Stomach (tissue), 19 donors: ENCODE measurements at places on chromosomes 7 and 10. TPM values are rescaled to one million over a fixed set of nuclear protein-coding genes. Genes with fewer than 3 reads are reported as not detected.

DNA sequence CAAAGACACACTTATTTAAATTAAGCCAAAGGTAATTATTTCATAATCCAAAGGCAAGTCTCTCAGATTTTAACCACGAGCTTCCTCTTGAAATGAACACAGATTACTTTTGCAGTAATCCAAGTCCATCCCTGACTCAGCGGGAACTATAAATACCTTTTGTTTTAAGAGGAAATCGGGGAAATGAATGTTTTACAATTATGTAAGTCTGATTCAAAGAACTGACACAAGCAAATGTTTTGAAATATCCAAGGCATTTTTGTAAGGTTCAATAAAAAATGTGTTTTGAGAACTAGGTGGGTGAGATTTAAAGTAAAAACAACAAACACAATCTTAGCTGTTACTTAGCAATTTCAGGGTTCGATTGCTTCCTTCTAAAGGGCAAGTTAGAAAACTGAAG, 179.8 kb upstream of the ASAH2 start:
- DNase-seq = no peak

The ENO4 gene
- total RNA-seq = not detected

The H2BK1 gene
- not detected for total RNA-seq

DNA sequence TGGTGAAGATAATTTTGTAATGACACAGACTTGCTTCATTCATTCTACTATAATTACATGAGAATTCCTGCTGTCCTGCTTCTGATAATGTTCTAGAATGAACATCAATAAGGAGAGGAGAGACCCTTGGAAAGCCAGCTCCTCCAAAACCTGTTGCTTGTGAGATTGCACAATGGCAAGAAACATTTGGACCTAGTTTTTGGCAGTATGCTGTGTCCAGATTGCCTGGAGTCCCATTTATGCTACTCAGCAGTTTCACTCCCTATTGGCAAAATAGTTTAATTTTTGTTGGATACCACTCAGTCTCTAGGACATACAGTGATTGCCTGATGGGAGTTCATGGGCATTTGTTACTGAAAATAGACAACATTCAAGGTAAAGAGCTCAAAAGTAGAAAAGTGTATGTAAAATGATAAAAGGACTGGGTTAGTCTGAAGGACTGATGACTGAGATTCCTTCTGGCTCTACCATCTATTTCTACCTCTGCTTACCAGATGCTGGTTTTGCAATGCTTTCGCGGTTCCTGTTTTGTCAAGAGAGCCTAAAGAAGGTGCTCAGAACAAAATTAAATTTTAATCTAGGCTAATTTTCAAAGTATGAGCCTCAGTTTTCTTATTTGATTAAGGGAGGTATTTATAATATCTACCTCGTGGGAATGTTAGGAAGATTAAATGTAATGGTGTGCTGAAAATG, 8.0 kb upstream of the ACTR3B start:
- no peak for DNase-seq

GRCh38 chr7:16115374-16115773, 306.0 kb downstream of the CRPPA start:
- no peak for DNase-seq

- no peak for DNase-seq
Measured at GRCh38 chr10:86773498-86773897, 17.1 kb downstream of the BMPR1A start.

The AKR1D1 gene
- total RNA-seq = not detected

The SNCG gene
- 3.8 TPM for total RNA-seq

The GPRIN2 gene
- 15.2 TPM for total RNA-seq

DNA sequence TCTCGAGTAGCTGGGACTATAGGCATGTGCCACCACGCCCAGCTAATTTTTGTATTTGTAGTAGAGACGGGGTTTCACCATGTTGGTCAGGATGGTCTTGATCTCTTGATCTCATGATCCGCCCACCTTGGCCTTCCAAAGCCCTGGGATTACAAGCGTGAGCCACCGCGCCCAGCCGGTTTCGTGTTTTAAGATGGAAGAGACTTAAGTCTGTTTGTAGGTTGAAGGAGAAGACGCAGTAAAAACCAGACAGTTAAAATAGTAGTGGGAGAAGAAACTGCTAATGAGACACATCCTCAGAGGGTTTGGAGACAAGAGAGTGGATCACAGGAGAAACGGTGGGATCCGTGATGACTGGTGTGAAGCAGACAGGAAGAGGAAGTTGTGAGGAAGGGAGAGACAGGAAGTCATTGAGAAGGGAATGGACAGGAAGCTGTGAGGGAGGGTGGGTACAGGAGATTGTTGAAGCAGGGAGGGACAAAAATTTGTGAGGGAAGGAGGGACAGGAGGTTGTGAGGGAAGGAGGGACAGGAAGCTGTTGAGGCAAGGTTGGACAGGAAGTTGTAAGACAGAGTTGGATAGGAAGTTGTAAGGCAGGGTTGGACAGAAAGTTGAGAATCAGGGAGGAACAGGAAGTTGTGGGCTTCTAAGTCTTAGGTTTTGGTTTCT, 115.5 kb downstream of the WDFY4 start:
- no peak for DNase-seq

DNA sequence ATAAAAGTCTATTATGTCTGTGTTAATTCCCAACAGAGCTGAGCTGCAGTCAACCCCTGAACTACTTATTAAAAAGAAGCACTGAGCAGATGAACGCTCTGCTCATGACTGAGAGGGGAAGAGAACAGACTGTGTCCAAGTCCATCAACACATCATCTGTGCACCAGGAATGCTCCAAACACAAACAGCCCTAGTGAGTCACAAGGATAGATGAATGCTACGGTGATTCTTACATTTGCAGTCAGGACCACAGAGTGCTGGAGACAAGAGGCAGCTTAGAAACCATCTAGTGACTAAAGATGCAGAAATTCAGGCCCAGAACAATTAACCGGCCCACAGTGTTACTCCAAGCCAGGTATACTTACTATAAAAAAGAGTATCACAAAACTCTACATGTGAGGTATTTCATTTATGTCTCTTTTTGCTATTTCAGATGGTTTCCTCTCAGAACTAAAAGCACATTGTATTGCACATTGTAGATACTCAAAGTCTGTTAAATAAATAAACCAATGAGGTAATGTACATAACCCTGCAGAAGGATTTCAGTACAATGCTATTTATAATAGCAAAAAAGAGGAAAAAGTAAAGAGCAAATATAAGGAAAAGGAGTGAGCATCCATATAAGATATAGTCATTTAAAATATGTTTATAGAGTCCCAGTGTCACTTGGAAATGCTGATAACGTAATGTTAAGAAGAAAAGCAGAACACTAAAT, 159.2 kb downstream of the KCNMA1 start:
- no peak for DNase-seq

DNA sequence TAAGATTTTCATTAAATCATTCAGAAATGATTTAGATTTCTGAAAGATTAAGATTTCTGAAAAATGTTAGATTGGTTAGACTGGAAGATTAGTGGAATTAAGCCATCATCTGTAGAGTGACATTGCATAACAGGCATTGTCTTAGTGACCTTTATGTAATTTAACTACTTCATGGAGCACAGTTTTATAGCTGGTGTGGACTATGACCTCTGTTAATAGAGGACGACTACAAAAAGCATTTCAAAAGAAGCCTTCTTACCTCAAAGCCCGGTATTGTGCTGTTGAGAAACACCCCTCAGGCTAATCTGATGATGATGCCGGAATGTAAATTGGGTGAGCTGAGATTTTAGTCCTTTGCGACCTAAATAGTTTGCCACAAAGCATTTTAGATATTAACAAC, 55.6 kb downstream of the GALNT11 start:
- DNase-seq = no peak

DNA sequence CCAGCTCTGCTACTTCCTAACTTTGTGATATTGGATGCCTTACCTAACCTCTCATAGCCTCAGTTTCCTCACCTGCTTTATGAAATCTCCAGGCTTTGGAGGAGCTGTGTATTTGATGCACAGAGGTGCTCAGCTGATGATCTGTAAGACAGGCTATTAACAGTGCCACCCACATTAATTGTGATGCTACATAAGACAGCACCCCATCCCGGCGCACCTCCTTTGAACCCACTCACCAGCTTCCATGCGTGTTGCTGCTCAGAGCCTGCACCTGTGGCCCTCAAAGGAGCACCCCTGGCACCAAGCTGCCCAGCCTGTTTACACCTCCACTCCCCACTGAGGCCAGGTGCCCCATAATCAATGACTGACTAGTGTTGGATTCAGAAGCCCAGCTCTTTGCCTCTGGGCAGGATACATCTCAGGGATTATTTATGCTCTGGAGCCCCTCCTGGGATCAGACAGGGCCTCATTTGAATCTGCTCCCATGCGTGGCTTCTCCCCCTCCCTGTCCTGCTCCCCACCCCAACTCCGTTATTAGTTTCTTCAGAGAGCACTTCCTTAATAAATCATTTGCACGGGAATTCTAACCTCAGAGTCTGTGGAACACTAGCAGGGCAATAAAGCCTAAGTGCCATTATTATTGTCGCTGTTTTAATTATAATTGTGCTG, 87.7 kb downstream of the GFRA1 start:
- DNase-seq = no peak

- DNase-seq = no peak
Measured at GRCh38 chr7:158120316-158120715, 467.3 kb downstream of the PTPRN2 start.

- DNase-seq = no peak
Measured at GRCh38 chr7:70949862-70950261, 182.1 kb upstream of the GALNT17 start.

- DNase-seq = no peak
Measured at GRCh38 chr7:19575909-19576557, 132.8 kb downstream of the POLR1F start.

GRCh38 chr10:79140085-79140793, 71.5 kb downstream of the ZMIZ1 start:
- DNase-seq = no peak

GRCh38 chr7:156680281-156680680, 39.7 kb downstream of the RNF32 start:
- DNase-seq = no peak

The PRPF18 gene
- total RNA-seq = 15.6 TPM

DNA sequence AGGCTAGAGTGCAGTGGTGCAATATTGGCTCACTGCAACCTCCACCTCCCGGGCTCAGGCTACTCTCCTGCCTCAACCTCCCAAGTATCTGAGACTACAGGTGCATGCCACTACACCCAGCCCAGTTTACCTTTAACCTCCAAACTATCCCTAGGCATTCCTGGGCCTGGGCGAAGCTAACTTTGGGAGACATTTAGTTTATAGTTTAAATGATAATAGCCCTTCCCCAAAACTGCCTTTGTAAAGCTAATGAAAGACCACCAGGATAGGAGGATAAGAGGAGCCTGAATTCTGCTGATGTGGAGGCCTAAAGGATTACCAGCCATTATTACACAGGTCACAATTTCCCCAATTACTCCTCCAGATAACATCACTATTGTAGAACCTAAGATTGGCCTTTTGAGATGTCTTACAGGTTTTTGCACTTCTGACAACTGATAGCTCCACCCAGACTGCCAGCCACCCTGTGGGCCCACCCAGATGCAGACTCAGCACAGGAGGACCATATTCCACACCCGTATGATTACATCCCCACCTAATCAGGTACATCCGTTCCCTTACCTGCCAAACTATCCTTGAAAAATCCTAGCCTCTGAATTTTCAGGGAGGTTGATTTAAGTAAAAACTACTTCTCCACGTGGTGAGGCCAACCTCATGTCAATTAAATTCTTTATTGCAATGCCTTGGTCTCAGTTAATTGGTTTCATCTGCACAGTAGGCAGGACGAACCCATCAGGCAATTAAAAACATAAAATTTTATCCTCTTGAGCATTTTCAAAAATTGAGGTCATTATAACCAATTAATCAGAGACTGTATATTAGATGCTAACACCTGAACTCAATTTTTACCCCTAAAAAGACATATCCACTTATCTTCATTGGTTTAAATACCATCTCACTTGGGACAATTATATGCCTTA, 62.3 kb upstream of the TMEM254 start:
- no peak for DNase-seq

DNA sequence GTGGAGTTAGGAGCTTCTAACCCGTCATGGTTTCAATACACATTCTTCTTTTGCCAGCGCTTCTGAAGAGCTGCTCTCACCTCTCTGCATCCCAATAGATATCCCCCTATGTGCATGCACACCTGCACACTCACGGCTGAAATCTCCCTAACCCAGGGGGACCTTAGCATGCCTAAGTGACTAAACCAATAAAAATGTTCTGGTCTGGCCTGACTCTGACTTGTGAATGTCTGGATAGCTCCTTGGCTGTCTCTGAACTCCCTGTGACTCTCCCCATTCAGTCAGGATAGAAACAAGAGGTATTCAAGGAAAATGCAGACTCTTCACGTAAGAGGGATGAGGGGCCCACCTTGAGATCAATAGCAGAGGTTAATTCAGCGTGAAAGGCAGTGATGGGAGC, 22.4 kb downstream of the PRSS2 start:
- no peak for DNase-seq
